ENCODE measurements at places on chromosomes 16 and 17. TPM values are rescaled to one million over a fixed set of nuclear protein-coding genes. Genes with fewer than 3 reads are reported as not detected.

The CD79B gene
- not detected for total RNA-seq

The ALDOC gene
- total RNA-seq = 213 TPM

The RSKR gene
- 0.81 TPM for total RNA-seq

The C16orf46 gene
- 0.18 TPM for total RNA-seq

The KRT15 gene
- not detected for total RNA-seq

The TBC1D3E gene
- total RNA-seq = not detected

The ABI3 gene
- total RNA-seq = 0.36 TPM

The SNAI3 gene
- total RNA-seq = not detected
